Inflammatory macrophage treated with lipopolysaccharide for 1 hour (primary cell): ENCODE measurements at places on chromosomes 12 and 14.

DNA sequence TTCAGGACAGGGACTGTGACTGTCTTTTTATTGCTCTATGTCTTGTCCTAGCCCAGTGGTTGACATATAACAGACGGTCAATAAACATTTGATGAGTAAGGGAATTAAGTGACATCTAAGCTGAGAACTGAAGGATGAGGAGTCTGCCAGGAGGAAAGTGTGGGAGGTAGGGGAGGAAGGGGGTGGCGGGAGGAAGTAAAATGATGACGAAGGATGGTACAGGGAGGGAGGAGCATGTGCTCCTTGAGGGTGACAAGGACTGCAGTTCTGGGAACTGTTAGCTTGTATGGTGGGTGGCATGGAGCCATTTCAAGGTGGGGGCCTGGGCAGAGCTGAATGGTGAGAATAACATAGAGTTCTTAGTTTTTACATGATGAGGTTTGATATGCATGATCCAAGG lies 64.4 kb downstream of the RGS6 start:
- no peak for DNase-seq

GRCh38 chr12:111056618-111057521 lies 136.5 kb upstream of the MYL2 start:
- DNase-seq = peak; percentile 94

GRCh38 chr12:40820794-40821484 lies 128.7 kb downstream of the CNTN1 start:
- no peak for DNase-seq

- DNase-seq = peak; percentile 71
These were observed 359.9 kb downstream of the RGS6 start for GRCh38 chr14:72291908-72292688.

DNA sequence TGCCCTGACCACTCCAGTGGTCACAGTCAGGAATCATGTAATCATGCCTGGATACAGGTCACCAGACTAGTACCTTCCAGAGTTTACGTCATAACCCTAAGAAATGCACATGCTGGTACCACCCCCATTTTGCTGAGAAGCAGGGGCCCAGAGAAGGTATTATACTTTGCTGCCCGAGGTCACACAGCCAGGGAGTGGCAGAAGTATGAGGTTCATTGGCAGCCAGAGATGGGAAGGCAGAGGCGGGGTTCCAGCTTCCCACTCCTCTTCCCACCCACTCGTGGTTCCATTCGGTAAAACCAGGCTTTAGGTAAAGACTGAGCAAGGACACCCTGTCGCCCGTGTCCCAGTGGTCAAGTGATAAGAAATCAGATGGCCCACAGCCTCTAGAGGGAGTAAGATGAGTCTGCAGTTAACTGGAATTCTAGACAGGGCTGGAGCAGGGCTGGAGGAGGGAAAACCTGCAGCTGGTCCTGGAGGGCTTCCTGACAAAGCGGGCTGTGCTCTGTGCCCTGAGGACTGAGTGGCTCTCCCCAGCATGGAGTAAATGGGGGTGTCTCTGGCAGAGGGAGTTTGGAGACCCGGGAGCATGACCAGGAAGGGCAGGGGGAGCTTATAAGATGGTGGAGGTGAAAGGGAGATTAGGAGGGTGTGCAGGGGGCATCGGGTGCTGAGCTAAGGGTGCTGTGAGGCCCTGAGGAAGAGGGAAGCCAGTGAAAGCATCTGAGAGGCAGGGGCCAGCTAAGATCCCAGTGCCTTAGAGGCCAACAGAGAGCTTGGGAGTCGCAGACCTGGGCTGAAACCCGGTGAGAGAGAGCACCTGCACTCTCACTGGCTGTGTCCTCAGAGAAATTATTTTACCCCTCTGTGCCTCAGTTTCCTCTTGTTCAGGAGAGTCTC lies 5.7 kb downstream of the FAM222A start:
- peak; percentile 15 for DNase-seq

DNA sequence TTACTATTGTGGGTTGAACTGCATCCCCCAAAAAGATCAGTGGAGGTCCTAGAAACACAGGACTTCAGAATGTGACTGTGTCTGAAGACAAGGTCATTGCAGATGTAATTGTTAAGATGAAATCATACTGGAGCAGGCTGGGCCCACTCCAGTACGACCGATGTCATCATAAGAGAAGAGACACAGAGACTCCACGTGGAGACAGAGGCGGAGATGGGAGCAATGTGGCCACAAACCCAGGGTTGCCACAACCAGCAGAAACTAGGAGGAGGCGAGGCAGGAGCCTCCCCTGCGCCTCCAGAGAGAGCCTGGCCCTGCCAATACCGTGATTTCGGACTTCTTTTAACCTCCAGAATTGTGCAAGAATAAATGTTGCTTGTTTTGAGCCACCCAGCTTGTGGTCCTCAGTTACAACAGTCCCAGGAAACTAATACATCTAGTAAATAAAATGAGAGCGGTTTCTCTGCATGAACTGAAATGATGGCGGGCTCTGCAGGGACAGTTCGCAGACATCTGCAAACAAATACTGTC lies 25.7 kb upstream of the FZD10 start:
- no peak for DNase-seq

- DNase-seq = no peak
These were observed 64.7 kb downstream of the VCPKMT start for GRCh38 chr14:50051706-50052105.

- DNase-seq = no peak
These were observed 384.5 kb upstream of the DDHD1 start for GRCh38 chr14:53537422-53538315.

GRCh38 chr14:20743556-20743955 lies 2.1 kb upstream of the EDDM3A start:
- no peak for DNase-seq

DNA sequence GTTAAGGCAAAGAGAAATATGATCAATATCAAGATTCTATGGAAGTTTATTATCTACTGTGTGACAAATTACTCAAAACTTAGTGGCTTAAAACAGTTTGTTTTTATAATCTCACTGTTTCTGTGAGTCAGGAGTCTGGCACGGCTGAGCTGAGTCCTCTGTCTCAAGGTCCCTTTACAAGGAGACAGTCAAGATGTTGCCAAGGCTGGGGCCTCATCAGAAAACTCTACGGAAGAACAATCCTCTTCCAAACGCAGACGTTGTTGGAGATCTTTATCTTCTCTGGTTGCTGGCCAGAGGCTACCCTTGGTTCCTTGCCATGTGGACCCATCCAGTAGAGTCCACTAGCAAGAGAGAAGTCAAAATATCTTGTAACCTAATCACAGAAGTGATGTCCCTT lies 100.6 kb upstream of the CCND2 start:
- DNase-seq = no peak

GRCh38 chr14:68418174-68419118 lies 374.4 kb downstream of the ZFP36L1 start:
- DNase-seq = no peak

- DNase-seq = no peak
These were observed 29.0 kb downstream of the BEGAIN start for GRCh38 chr14:100558226-100558625.

GRCh38 chr14:106372870-106373652 lies 846.7 kb downstream of the TMEM121 start:
- DNase-seq = peak; percentile 7

GRCh38 chr12:6494258-6494743 lies 399 bp downstream of the NCAPD2 start:
- DNase-seq = no peak

GRCh38 chr14:68705741-68706283 lies 87.1 kb downstream of the ZFP36L1 start:
- no peak for DNase-seq

DNA sequence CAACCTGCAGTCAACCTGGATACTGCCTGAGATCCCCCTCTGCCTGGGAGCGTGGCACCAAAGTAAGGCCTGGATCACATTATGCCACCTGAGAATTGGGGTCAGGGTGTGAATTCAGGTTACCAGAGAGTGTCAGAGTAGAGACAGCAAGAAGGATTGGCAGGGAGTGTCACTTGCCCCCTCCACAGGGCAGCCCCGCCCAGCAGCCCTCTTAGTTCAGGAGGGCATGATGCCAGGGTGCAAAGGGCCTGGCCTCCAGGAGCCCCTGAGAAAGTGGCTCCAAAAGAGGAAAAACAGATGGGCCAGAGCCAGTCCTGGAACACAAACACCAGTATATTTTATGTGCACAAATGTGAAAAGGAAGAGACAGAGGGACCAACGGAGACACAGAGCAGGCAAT lies 18.6 kb downstream of the TMEM229B start:
- no peak for DNase-seq

DNA sequence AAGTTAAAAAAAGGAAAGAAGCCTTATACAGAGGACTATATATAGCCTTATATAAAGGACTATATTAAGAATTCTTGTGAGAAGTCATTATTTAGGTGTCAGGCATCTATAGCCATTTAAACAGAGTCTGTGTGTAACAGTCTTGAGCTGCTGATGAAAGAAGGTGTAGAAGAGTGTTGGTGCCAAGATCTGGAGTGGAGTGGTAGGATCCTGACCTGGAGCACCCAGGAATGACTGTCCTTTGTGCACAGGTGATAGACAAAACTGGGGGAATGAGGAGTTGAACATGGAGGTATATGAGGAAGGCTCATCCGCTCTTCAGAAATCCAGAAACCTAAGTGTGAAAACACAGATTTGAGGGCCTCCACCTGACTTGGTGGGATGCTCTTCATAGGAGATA lies 747.3 kb downstream of the NRXN3 start:
- DNase-seq = no peak

GRCh38 chr12:65182012-65182739 lies 12.8 kb downstream of the LEMD3 start:
- DNase-seq = no peak

DNA sequence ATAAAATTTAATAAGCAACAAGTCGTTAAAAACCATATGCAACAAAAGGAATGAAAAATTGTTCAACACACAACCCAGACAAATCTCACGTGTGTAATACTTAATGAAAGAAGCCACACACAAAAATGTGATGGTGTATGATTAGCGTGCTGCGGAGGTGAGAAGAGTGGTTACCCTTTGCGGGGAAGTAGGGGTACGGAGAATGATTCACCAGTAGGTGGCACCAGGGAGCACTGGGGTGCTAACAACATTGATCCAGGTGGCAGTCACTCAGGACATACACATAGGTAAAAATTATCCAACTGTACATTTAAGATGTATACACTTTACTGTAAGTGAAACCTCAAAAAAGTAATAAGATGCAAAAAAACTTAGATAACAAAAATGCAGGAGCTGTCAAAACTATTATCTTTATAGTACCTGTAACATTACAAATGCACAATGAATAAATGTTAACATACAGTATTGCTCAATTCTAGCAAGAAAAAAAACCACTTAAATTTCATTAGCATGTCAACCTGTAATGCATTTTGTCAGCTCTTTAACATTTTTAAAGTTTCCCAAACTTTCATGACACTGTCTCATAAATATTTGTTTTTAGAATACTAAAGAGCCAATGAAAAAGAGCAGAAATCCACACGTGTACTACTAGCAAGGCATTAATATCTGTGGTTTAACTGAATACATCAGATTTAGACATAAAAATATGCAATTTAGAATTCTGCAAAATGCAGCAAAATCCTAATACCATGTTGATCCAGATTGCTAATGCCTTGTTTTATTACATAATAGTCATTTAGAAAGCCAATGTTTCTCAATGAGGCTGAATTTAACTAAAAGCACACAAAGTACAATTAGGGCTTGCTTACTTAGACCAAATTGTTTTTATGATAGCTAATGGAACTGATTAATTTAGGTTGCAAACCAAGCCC lies 46.7 kb downstream of the TMCC3 start:
- no peak for DNase-seq

DNA sequence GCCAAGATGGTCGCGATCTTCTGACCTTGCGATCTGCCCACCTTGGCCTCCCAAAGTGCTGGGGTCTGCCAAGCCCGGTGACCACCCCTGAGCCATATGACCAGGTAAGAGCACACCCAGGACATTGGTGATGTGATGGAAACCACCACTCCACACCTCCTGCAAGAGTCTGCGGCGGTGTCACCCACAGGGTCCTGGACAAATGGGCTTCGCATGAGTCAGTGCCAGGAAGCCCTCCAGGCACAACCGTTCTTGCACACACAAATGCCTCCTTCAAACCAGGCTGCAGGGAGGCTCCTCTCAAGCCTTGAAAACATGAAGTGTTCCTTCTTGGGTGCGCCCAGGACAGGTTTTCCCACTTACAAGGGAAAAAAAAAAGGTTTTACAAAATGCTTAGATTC lies 16.6 kb downstream of the PITPNM2 start:
- DNase-seq = no peak
